ENCODE measurements at places on chromosomes 1 and 21. TPM values are rescaled to one million over a fixed set of nuclear protein-coding genes. Genes with fewer than 3 reads are reported as not detected.

Gene AIRE
- not detected for total RNA-seq

DNA sequence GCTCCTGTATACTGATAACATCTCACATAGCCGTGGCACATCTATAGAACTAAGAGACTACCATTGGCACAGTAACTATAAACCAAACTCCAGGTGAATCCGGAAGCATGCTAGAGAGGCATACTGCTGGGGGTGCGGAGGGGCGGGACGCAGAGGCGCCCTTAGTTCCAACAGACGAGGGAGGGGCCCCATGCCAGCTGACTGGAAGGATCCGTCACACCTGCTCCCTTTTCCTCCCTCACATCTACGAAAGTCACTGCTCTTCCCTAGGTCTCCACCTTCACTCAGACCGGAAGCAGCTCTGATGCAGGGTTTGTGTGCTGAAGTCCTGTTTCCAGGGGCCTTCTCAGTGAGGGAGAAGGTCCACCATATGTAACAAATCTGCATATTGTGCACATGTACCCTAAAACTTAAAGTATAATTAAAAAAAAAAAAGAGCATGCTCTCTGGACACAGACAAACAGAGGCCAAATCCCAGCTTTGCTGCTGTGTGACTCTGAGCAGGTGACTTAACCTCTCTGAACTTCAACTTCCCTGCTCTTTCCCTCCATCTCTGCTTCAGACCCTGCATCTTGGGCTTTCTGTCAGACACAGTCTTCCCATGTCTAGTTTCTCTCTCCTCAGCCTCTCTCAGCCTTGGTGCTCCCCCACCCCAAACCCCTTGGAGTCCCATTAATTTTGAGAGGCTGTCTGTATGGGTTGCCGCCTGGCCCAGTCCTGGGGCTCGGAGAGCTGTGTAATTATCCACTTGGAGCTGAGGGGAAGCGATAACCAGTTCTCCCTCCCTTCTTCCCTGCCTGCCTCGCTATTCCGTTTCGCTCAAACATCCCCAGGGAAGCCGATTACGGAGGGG, 7.8 kb upstream of the GJB5 start:
- DNase-seq: no peak

DNA sequence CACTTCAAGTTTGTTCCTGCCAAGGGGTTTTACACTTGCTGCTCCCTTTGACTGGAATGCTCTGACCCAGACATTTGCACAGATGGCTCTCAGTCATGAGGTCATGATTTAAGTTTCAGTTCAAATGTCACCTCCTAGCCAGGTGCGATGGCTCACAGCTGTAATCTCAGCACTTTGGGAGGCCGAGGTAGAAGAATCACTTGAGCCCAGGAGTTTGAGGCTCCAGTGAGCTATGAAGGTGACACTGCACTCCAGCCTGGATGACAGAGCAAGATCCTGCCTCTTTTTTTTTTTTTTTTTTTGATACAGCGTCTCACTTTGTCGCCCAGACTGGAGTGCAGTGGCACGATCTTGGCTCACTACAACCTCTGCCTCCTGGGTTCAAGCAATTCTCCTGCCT, 4.5 kb upstream of the ZMYM4 start:
- no peak for DNase-seq

- no peak for DNase-seq
These were observed 30.0 kb downstream of the LRRC52 start for GRCh38 chr1:165573787-165574186.
